ENCODE measurements at places on chromosomes 11 and 22.

- no peak for DNase-seq
These were observed 45.9 kb upstream of the GPR83 start for GRCh38 chr11:94447149-94447548.

DNA sequence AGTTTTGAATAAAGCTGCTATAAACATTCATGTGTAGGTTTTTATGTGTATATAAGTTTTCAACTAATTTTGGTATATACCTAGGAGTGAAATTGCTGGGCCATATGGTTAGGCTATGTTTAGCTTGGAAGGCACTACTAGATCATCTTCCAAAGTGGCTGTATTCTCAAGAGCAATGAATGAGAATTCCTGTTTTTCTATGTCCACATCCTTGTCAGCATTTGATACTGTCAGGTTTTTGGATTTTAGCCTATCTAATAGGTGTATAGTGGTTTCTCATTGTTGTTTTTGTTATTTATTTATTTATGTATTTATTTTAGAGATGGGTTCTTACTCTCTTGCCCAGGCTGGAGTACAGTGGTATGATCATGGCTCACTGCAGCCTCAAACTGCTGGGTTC, 26.3 kb upstream of the CLTCL1 start:
- no peak for DNase-seq

- no peak for DNase-seq
These were observed 108.4 kb downstream of the PDE3B start for GRCh38 chr11:14751975-14752407.

- no peak for DNase-seq
These were observed 68.9 kb upstream of the SEPTIN5 start for GRCh38 chr22:19645391-19645790.

- no peak for DNase-seq
These were observed 12.8 kb upstream of the MUC15 start for GRCh38 chr11:26584818-26585217.

GRCh38 chr11:9396752-9397151, 12.3 kb downstream of the IPO7 start:
- no peak for DNase-seq

DNA sequence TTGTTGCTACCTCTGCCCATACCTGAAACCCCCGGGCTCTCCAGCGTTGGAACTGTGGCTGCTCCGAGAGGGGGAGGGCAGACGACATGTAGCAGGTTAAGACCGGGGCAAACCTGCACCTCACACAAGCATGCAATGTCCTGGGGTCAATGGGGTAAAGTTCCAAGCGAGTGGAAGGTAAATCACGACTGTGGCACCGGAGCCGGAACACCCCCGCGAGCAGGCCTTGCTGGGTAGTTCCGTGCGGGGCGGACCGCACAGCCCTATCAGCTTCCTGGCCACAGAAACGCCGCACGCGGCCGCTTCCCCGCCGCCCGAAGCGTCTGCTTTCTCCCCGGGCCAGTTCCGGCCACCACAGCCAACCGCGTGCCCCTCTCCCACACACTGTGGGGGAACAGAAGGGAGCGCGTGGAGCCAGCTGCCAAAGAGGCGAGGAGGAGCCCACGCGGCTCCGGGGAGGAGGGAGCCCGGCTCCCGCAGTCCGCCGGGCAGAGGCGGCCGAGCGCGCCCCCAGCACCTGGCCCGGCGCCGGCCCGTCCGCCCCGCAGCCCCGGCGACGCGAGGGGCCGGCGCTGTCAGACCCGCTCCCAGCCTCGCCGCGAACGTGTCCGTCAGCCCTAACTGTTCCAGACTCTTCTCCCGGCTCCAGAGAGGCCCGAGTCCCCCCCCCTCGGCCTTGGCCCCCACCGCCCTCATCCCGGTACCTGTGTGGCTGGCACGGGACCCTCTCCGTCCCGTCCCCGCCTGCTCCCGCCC, 1.6 kb downstream of the SPTBN2 start:
- DNase-seq: no peak

DNA sequence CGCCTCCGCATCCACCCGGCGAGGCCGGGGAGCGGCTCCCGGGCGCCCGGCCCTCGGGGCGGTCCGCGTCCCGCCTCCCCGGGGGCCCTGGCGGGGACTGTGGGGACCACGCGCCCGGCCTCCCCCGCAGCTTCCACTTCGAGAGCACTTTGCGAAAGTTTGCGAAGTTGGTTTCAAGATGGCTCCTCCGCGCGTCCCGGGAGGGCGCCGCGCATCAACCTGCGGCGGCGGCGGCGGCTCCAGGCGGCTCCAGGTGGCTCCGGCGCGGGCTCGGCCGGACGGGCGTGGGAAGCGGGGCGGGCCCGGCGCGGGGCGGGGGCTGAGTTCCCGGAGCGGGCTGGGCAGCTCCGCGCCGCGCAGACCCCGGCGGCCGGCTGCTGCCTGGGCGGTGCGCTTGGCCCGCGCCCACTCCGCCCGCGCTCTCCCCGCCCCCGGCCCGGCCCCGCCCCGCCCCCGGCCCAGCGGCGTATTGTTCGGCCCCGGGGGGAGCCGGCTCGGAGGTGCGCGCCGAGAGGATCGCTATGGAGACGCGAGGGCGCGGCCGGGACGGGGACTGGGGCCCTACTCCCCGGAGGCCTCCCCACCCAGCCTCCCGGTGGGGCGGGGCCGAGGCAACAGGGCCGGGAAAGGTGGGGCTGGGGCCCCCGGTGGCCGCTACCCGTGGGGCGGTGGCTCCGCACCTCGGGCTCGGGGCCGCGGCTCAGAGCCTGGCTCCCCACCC, at the start of gene CELSR1:
CELSR1 (minus strand) TSS at position 396 of the 721 bp plus-strand sequence. CDS start 450 bp downstream, outside the sequence.
- no peak for DNase-seq

- no peak for DNase-seq
These were observed 12.3 kb downstream of the ENDOD1 start for GRCh38 chr11:95101935-95102334.

DNA sequence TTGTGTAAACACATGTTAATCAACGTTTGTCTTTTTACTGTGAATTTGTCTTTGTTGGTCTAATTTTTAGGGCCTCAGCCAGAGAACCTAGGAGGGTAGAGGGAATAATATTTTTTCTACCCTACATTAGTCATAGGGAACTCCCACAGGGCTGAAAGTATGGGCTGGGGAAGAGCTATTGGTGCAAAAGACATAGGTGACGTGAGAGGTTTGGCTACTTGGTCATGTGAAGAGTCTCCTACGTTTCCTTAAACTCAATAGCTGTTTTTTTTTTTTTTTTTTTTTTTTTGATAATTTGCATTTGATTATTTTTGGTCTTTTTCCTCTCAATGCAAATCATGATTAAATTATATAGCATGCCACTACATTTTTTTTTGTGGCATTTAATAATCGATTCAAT, 15.9 kb upstream of the MMP7 start:
- DNase-seq: no peak

All from NCI-H1048 (cell line).